ENCODE measurements at places on chromosomes 13 and 19.

DNA sequence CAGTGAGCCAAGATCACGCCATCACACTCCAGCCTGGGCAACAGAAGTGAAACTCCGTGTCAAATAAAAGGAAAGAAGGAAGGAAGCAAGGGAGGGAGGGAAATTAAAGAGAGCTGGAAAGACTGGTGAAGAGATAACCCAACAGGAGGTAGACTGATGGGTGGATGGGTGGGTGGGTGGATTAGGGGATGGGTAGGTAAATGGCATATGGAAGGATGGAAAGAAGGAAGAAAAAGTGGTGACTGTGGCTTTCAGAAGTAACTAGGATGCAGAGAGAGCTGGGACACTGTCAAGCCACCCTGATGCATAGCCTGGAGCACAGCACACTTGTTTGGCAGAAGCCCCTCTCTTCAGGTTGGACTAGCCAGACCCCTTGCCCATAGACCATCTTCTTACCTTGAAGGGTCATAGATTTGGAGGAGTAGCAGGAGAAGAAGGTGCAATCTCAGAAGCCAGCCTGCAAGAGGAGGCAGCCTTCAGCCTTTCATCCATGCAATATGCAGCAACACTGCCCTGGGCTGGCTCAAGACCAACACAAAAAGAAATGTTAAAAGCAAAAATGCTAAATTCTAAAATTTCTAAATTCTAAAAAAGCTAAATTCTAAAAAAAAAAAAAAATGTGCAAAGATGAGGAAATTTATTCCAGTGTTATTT, 5.1 kb downstream of the IQCN start:
- DNase-seq: no peak

GRCh38 chr19:17543986-17544385, 11.5 kb upstream of the COLGALT1 start:
- no peak for DNase-seq

GRCh38 chr13:112809332-112810315, 119.8 kb downstream of the ATP11A start:
- no peak for DNase-seq

DNA sequence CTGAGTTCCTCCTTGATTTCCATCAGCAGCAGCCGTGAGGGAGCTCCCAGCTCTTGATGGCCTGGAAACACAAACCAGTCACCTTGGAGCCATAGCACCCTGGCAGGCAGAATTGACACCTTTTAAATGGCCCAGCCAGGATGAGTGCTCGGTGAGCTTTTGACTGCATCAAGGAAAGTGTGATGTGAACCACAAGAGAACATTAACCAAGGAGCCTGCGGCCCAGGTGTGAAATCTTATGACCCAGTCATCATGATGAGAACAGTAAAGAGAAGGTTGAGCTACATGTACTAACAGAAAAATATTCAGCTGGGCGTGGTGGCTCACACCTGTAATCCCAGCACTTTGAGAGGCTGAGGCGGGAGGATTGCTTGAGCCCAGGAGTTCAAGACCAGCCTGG, 22.8 kb downstream of the SUGP2 start:
- DNase-seq: no peak

DNA sequence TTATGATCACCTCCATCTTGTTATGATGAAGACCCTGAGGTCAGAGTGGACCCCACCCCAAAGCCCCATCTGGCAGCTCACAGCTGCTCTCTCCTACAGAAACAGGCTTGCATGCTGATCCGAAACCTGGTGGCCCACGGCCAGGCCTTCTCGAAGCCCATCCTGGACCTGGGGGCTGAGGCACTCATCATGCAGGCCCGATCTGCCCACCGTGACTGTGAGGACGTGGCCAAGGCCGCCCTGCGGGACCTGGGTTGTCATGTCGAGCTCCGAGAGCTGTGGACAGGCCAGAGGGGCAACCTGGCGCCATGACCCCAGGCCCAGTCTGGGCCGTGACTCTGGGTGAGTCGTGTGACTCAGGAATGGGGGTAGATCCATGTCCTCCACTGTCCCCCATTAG, 6.5 kb upstream of the SLC25A42 start:
- no peak for DNase-seq

GRCh38 chr13:33827139-33827538, 9.2 kb downstream of the RFC3 start:
- DNase-seq: no peak

- DNase-seq: no peak
Measured at GRCh38 chr13:111398196-111398595, 77.8 kb downstream of the TEX29 start.

DNA sequence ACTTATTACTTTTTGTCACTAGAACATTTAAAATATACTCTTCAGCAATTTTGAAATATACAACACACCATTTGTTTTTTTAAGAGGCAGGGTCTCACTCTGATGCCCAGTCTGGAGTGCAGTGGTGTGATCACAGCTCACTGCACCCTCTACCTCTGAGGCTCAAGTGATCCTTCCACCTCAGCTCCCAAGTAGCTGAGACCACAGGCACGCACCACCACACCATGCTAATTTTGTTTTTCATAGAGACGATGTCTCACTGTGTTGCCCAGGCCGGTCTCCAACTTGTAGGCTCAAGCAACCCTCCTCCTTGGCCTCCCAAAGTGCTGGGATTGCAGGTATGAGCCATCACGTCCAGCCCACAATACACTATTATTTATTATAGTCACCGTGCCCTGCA, 2.6 kb downstream of the IGFL2 start:
- DNase-seq: no peak

DNA sequence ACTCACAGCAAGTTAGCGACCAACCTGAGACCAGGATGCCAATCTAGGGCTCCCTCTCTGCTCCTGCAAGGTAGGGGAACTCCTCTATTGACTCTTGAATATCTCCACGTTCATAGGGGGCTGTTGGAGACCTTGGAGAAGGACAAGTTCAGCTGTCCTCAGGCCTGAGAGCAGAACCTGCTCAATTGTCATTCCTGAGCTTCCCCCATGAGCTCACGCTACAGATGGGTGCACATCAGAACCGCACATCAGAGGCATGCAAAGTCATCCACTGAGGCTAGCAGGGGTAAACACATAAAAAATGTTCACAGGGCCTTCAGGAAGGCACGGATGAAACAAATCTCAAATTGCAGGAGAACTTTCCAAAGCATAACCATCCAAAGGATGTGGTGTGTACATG, 168.8 kb upstream of the ZNF507 start:
- DNase-seq: no peak

All from fibroblast of skin of right quadriceps (primary cell).